ENCODE measurements at places on chromosomes 3 and 15.

DNA sequence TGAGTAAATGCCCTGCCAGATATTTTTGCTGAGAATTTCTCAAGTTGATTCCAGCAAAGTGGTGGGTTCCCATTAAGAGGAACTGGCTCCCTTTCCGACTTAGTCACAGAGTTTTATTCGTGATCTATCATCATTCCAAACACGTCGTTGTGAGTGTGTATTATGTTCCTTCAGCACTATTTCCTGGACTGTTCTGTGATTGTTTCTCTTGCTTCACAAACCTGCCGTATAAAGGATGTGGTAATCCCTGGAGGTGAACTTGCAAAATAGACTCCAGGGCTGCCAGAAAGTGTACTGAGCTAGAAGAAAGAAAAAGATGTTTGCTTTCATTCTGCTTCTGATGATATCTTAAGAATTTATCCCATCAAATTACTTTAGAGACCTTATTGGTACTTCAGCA, 14.5 kb upstream of the CAPN3 start:
- DNase-seq = no peak

- DNase-seq = no peak
Observed at GRCh38 chr3:115571413-115571812, 51.9 kb upstream of the GAP43 start.

DNA sequence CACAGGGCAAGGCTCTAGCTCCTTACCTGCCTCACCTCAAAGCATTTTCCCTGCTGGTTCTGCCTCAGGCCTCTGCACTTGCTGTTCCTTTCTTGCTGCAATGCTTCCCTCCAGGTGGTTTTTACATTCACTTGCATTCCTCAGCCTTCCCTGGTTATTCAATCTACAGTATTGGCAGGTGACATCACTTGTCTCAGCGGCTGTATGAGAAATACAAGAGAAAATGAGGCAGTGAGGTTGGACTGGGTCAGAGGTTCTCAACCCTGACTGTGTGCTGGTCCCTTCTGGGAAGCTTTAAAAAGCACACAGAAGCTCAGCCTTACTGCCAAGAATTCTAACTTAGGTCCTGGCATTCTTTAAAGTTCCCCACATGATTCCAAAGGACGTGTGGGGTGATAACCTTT, 26.7 kb downstream of the SIAH2 start:
- no peak for DNase-seq

- DNase-seq = no peak
Observed at GRCh38 chr3:149678351-149678950, 20.6 kb upstream of the WWTR1 start.

GRCh38 chr3:154792828-154793227, 287.3 kb upstream of the MME start:
- no peak for DNase-seq

- no peak for DNase-seq
Observed at GRCh38 chr3:190496859-190497258, 17.0 kb upstream of the IL1RAP start.

DNA sequence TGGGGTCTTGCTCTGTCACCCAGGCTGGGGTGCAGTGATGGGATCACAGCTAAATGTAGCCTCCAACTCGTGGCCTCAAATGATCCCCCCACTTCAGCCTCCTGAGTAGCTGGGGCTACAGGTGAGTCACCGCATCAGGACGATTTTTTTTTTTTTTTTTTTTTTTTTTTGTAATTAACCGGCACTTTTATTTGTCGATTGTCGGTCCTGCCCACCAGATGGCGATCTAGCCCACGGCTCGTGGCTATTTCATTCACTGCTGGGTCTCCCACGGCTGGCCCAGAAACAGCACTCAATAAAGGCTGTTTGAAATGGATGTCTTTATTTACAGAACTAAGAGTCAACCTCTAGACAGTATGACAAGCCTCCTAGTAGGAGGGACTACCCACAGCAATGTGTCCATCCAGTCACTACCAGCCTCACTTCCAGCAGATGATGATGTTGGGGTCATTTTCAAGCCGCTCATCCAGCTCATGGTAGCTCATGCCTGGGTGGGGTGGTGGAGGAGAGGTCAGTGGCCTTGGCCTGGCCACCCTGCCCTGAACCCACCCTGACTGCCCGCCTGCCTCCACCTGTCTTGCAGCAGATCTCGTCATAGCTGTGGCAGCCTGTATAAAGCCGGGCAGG, 1.8 kb upstream of the ZMYND10 start:
- no peak for DNase-seq

DNA sequence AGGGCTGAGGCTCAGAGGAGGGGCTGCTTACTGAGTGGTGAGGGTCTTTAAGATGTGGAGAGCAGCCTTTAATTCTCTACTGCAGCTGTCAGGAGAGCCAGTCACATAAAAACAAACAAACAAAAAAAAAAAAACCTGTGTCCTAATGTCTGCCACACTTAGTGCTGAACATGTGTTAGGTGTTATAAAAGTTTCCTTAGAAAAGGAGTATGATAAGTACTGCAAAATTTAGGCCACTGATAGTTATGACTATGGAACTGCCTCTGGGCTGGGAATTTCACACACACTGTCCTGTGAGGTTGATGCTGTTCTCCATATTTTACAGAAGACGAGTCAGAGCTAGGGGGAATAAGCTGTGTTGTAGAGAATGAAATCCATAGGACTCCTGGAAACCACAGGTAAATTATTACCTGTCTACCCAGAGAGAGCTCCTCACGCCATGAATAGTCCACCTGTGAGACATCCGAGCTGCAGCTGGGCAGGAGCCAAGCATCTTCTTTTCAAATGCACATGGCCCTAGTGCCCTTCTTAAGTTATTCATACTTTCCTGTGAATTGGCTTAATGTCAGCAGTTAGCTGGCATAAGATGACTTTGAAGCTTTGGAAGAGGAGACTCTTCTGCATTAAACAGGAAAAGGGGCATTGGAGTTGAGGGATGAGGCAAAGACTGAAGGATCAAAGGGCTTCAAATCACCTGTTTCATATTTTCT, 34.5 kb upstream of the SKOR1 start:
- no peak for DNase-seq

- no peak for DNase-seq
Observed at GRCh38 chr3:73520931-73521461, 103.7 kb downstream of the PDZRN3 start.

DNA sequence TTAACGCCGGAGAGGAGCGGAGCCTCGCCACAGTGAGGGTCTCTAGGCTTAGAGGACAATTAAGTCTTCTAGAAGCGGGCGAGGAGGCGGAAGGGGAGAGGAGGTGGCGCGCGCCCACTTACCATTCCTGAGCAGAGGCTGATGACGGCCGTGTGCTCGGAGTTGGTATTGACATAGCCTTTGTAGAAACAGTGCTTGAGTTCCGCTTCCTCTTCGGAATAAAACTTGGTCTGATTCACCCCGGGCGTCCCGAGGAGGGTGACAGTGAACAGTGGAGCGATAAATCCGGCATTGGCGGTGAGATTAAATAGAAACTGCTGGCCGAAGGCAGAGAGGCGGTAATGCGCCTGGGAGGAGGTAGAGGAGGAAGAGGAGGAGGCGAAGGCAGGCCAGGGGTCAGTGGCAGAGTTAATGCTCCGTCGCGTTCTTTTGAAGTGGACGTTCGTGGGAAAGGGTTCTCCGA, 1.3 kb downstream of the ADAMTS9 start:
- DNase-seq = no peak
